ENCODE measurements at places on chromosomes 13 and 19.

DNA sequence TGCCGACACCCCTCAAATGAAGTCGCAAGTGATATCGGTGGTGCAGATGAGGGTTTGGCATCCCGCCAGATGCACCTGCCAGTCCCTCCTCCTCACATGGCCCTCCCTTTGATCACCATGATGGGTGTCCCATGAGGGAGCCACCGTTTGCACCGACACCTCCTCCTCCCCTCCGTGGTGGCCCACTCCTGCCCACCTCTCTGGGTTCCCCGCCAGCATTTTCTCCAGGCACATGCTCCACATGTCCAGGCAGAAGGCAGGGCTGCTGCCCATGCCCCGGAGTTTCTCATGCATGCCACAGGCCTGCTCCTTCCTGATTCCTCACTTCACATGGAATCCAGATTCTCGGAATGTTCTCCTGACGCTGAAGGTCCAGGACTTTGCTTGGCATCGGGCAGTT lies 49.3 kb downstream of the COL4A2 start:
- no peak for DNase-seq

DNA sequence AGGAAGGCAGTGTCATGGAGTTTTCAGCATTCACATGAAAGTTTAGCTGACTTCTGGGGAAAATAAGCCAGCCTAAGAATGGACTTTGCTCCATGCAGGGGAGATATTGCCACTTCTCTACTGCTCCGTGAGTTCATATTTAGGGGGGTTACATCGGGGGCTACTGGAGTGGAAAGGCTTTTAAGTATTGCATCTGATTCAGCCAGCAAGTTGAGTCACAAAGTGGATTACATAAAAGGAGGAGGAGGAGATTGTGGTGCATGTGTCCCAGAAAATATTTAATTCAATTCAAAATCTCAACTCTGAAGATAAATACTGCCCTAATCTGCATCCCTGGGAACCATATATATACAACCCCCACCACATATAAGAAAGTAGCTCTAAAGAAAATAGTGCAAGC lies 617.2 kb downstream of the DCT start:
- DNase-seq, result no peak

GRCh38 chr19:13817615-13818371 lies 22.6 kb downstream of the ZSWIM4 start:
- no peak for DNase-seq

- no peak for DNase-seq
Observed at GRCh38 chr13:41428155-41428554, 29.2 kb upstream of the RGCC start.

DNA sequence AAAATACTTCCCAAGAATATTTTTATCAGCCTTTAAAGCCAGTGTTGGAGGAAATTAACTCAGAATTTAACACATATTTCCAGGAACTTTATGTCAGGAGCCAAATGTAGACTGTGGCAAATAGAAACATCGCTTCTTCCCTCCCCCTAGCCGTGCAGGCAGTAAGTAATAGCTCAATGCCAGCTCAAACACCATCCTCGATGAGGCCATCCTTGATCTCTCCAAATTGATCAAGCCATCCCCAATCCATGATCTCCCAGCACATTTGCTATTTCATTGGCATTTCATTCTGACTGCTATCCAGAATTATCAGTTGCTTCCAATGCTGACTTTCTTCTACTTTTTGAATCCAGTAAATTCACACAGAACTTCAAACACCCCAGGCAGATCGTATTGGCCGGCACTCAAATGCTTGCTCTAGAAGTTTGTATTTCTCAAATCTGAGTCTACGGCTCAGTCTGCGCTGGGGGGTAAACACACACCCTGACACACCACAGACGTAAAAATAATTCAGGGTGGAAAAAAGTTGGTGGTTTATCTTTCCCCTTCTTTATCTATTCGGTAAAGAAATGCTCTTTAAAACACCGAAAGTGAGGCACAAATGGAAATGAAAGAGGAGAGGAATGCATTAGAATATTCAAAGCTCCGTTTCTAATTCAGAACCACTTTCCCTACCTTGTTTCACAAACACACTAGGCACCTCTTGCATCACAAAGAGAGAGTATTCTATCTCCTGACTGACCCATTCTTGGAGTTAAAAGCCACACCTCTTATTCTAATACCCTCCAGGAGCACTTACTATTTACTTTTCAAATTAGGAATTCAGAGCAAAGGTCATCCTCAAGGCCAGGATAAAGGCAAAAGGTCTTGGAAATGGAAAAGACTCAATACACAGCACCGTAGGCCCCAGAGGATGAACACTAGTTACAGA lies 991 bp downstream of the OBI1 start:
- no peak for DNase-seq

DNA sequence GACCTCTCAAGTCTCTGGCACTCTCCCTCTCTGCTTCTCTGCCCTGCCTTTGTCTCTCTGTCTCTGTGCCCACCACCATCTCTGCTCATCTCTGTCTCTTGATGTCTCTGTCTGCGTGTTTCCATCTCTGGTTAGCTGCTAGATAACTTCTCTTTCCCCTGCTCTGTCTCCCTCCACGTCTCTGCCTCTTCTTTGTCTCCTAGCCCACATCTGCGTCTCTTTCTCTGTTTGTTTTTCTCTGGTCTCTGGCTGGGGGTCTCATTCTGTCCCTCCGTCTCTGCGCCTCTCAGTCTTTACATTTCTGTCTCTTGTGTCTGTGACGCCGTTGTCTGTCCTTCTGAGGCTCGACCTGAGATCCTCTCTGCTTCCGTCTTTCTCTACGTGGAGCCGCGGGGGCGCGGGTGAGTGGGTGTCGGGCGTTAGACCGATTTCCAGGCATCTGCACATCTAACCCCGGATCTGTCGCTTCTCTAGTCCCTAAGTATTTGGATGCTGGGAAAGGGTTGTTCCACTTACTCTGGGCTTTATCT lies 386 bp downstream of the GIPR start:
- DNase-seq, result no peak

GRCh38 chr19:18287836-18288772 lies 6.7 kb upstream of the JUND start:
- no peak for DNase-seq

DNA sequence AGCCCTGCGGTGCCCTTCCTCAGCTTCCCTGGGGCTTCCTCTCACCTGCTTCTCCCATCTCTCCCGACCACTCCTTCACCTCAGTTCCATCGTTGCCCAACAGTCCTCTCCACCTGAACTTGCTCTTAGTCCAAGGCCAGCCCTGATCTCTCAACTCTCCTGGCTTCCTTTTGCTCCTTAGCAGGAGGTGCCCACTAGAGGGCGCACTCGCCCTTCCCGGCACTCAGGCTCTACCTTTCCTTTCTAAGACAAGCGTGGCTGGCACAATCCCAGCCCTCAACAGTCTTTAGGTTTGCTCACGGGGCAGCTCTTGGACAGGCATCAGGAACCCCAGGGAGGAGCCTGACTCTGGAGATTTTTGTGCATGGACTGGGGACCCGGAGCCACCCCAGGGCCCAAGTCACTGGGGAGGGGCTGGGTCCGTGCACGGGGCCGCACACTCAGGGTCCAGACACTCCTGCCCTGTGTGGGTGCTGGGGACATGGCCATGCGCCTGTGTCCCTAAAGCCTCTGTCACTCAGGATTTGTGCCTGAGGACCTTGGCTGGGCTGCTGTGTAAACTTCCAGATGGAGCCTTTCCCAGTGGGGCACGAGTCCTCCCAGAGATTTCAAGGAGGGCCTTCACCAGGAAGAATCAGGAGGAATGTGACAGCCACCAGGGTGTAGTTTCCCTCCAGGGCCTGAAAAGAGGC lies 12.1 kb upstream of the CEACAM8 start:
- DNase-seq, result peak; percentile 4

- DNase-seq, result no peak
Observed at GRCh38 chr19:10876459-10877240, 5.3 kb downstream of the CARM1 start.

GRCh38 chr13:97028441-97029299 lies 34.4 kb upstream of the OXGR1 start:
- DNase-seq, result no peak

- no peak for DNase-seq
Observed at GRCh38 chr19:4149518-4150288, 3.7 kb upstream of the CREB3L3 start.

GRCh38 chr19:28426730-28427225 lies 786.2 kb downstream of the UQCRFS1 start:
- DNase-seq, result no peak

DNA sequence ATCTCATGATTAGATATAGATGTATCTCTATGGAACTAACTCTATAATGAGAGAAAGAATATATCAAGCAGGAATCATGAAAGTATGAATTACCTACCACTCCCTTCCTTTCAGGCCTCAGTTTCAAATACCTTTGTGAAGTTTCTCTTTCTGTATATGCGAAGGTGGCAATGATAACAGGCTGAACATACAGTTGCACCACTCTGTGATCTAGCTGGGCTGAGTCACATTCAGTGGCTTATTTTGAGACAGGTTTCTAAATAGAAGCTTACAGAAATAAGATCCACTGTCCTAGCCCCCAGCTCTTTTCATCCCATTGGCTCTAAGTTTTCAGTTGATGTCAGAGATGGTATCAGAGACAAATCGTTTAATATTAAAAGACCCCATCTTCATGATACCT lies 662.0 kb downstream of the SLITRK1 start:
- no peak for DNase-seq

GRCh38 chr13:95335667-95336066 lies 34.4 kb upstream of the ABCC4 start:
- DNase-seq, result no peak

- no peak for DNase-seq
Observed at GRCh38 chr19:49113762-49114629, at the start of gene LIN7B. Gene LIN7B (plus strand): TSS chr19:49114370. CDS start chr19:49114405, 35 bp downstream.

DNA sequence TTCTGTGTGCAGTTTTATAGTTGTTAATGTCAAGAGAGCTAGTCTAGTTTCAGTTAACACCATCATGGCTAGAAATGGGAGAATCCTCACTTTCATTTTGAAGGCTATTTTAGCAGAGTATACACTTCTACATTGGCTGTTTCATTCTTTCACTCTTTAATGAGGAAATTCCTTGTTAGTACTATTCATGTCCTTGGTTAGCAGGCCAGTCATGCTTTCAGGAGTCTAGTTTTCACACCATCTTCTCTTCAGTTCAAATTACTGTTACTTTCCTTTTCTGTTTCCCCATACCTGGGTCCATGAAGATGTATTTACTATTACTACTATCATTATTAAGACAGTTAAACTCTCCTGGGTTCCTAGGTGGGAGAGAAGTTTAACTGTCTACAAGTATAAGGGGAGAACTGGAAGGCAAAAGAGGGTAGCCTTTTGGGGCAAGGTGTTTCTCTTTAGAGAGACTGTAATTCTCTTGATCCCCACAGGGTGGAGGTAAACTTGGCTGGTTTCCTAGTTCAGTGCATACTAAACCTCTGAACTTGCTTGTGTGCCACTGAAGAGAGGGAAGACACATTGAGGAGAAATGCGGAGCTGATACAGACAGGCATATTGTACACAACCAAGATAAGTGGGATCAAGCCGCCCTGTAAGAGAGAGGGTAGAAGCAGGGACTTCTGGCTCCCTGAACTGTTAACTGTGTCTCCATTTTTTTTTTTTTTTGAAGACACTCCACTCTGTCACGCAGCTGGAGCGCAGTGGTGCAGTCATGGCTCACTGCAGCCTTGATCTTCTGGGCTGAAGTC lies 41.3 kb upstream of the IGFL4 start:
- DNase-seq, result no peak

DNA sequence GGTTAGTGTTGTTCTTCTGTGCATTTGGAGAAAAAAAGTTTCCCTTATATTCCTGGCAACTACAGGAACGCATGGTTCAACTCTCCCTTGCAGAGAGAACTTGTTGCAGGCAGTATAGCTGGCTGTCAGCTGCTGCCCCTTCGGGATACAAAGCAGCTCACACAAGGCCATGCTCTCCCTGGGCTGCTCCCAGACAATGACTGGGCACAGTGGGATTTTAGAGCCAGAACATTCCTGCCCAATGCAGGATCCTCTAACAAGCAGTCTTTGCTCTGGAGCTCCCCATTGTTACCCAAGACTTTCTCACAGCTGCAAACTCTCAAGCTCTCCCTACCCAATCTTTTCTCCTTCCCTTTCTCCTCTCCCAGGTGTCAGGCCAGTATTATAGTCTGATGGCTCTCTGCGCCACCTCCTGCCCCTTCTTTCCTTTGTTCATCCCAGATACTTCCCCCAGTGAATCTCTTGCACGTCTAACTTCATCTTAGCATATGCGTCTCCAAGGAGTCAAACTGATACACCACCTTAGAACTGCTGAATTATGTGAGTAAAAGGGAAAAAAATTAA lies 27.5 kb upstream of the SERPINE3 start:
- no peak for DNase-seq

DNA sequence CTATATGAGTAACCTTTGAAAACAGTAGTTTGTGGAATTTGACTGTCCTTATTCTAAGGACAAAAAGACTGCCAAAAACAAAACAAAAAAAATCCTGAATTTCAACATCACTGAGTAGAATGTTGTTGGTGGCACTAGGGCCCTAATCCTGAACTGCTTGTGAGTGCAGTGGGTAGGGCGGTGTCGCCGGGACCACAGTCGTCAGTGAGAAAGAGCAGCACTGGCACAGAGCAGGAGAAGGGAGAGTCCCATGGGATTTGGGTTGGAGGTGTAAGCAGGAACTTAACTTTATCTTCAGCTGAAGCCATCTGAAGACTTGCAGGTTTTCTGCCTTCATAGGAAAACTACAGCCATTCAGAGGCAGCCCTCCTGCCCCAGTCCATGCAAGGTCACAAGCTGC lies 5.6 kb downstream of the PCID2 start:
- no peak for DNase-seq

GRCh38 chr13:74644229-74644628 lies 510.0 kb upstream of the KLF12 start:
- no peak for DNase-seq

DNA sequence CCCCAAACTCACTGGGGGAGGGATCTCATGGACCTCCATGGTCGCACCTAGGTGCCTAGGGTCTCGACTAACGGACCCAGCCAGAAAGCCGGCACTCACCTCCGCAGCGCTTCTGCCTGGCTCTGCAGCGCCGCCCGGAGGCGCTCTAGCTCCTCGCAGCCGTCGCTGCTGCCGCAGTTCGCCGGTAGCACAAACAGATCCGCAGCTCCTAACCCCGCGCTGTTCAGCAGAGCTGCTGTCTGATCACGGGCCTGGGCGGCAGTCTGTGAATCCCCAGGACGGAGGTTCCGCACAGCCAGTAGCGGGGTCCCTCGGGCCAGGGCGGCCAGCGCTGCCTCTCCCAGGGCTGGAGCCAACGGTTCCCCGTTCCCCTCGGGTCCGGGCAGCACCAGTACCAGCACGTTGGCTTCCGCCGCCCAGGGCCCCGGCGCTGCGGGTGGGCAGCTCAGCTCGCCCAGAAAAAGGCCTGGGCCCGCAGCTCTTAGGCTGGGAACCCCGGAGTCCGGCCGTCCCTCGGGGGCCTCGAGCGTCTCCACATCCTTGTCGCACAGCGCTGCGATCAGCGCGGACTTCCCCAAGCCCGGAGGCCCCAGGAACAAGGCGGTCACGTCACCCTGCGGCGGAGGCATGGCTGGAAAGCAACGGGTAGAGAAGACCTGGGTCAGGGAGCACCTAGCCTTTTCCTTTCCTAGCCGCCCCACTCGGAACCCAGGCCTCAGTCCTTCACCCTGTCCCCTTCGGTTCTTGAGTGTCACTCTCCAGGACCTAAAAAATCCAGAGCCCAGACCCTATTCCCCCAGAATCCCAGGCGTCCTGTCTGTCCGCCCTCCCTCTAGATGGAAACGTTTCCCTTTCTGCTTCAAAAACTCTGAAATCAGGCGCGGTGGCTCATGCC lies 977 bp downstream of the IRGQ start:
- no peak for DNase-seq

- no peak for DNase-seq
Observed at GRCh38 chr13:50425772-50426171, 410.5 kb downstream of the KCNRG start.

Data from non-pigmented ciliary epithelial cell (primary cell).